ENCODE measurements at places on chromosomes 13 and 19.

DNA sequence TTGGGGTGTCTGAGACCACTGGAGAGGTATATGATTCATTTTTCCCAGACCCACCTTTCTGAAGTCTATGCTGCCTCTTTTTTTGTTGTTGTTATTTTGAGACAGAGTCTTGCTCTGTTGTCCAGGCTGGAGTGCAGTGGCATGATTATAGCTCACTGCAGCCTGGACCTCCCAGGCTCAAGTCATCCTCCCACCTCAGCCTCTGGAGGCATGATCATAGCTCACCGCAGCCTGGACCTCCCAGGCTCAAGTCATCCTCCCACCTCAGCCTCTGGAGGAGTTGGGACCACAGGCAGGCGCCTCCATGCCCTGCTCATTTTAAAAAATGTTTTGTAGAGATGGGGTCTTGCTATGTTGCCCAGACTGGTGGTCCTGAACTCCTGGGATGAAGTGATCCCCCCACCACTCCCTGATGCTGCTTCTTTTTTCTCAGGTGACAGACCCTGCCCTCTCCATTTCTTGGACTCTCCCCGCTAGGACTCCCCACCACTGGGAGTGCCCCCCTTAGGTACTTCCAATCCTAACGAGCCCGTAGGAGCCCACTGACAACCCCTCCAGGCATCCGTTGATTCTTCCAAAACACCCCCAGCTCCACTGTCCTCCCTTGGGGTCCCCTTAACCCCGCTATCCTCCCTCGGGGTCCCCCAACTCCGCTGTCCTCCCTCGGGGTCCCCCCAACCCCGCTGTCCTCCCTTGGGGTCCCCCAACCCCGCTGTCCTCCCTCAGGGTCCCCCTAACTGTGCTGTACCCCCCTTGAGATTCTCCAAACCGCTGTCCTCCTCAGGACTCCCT is 45.4 kb downstream of the ARHGEF18 start:
- DNase-seq = no peak

DNA sequence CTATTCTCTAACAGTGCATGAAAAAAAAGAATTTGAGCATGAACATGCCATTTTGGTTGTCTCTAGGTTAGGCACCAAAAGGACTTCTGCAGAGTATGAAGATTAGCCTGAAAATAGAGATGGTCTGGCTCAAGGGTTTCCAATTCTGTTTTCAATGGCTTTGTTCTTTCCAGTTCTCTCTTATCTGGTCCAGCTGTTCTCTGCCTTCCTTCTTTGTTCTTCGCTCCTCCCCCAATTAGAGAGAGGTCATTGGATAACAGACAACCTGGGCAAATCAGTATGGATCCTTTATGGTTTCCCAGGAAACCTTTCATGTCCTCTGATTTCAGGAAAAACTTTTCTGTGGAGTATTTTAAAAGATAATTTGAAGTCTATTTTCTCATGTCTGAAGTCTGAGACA is 623.4 kb downstream of the PCDH17 start:
- no peak for DNase-seq

DNA sequence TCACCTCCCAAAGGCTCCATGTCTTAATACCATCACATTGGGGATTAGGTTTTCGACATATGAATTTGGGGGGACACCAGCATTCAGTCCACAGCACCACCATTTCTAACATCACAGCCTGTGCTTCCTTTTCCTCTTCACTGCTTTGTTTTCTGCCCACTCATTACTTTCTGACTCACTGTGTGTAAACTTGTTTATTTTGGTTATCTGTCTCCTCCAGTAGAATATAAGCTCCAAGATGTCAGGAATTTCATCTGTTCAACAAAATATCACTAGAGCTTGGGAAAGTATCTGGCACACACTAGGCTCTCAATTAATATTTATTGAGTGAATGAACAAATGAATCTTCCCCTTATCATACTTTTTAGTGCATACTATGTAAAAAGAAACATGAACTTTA is 152.0 kb downstream of the NUFIP1 start:
- no peak for DNase-seq

DNA sequence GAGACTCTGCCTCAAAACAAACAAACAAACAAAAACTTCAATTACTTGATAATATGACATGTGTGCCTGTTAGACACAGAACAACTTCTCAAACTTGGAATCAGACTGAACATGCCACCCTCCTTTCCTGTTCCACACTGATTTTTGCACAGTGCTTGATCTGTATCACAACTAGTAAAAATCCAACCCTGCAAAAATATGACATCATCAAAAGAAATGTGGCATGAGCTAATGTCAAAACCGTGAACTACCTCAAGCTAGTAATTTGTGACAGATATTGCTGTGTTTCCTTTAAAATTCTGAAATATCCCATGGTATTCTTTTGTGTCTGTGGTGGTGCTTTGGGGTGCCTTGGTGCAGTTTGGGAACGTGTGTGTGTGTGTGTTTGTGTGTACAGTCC is 8.2 kb downstream of the MYCBP2 start:
- DNase-seq = no peak

GRCh38 chr19:53394522-53394973 is 401 bp upstream of the ZNF765 start:
- DNase-seq = no peak

- DNase-seq = no peak
Observed at GRCh38 chr19:41870401-41870873, 6.6 kb upstream of the CD79A start.

DNA sequence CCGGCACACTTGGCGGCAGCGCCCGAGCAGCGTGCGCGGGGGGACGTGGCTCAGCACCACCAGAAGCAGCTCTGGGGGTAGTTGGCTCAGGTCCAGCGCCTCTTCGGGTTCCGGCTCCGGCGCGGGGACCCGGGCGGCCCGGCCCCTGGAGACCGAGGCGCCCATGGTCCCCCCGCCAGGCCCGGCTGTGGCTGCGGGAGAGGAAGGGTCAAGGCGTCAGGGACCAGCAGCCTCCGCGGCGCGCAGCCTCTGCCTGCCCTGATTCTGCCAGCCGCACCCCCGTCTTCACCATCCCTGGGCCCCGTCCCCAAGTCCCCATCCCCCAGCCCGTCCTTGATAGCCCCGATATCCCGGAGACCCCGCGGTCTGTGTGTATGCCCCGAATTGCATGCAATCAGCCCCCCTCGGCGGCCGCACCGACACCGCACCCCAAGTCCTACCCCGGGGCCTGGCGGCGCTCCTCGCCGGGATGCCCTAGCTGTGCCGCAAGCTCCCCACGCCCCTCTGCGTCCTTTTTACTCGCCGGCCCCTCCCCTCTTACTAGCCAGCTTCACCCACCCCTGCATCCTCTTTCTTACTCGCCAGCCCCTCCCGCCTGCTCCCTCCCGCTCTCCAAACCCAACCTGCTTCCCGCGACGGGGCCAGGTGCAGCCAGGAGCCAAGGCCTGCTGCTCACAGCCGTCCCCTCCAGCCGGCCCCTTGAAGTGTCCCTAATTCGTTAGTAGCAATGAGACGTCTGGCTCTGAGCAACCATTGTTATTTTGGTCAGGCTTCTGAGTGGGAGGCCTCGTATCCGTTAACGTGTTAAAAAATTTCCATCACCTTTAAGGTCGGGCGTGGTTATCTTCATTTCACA is at the start of gene FBXO27:
Gene FBXO27 (minus strand): TSS at position 487 of the 856 bp plus-strand sequence. CDS start 322 bp downstream, at position 165.
- DNase-seq = no peak

DNA sequence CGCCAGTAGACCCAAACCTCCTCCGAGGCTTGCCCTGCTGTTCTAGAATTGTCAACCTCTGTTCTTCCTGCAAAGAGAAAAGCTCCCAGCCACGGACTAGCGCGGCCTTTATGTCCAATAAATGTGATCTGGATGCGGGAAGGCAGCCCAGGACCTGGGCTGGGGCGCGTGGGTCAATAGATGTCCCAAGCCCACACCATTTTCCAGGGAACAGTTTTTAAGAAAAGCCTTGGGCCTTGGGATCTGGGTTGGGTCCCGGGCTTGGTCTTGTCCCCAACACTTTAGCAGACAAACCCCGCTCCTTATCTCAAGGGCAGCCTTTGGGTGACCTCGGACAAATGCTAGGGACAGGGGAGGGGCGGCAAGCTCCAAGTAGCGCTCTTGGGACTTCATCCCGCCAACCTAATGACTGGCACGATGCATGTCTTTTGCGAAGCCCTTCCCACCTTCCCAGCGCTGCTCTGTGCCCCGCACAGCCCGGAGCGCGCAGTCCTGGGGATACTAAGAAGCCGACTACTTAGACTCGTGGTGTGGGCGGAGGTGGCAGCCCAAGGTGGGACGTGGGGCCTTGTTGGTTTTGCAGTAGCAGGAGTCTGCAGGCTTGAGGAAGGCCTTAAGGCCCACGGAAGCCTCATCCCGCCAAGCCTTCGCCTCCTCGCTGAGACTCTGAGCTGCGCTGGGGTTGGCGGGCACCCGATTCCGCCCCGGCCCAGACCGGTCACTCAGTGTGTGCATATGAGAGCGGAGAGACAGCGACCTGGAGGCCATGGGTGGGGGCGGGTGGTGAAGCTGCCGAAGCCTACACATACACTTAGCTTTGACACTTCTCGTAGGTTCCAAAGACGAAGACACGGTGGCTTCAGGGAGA is 10.8 kb downstream of the SOX21 start:
- DNase-seq = no peak

DNA sequence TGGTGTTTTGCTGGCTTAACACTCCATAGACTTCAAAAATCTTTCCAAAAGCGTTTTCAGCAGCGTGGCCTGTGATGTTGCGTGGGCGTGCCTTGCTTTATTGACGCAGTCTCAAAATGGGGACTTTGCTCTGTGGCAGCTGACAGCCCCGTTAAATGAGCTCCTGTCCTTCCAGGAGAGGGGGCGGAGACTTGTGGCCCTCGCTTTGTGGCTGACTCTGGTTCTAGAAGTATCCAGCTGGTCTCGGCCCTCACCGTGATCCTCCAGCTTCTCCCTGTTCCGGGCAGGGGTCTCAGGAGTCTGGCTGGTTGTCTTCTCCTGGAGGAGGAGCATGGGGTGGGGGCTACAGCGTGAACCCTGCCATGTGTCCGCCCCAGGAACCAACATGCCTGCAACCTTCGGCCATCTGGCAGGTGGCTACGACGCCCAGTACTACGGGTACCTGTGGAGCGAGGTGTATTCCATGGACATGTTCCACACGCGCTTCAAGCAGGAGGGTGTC is 8.4 kb upstream of the ZNF554 start:
- DNase-seq = no peak

GRCh38 chr13:40223585-40223984 is 442.9 kb downstream of the FOXO1 start:
- DNase-seq = no peak

- no peak for DNase-seq
Observed at GRCh38 chr19:48568345-48568886, 16.4 kb downstream of the SULT2B1 start.

GRCh38 chr13:47932950-47933923 is 67.8 kb downstream of the SUCLA2 start:
- no peak for DNase-seq

DNA sequence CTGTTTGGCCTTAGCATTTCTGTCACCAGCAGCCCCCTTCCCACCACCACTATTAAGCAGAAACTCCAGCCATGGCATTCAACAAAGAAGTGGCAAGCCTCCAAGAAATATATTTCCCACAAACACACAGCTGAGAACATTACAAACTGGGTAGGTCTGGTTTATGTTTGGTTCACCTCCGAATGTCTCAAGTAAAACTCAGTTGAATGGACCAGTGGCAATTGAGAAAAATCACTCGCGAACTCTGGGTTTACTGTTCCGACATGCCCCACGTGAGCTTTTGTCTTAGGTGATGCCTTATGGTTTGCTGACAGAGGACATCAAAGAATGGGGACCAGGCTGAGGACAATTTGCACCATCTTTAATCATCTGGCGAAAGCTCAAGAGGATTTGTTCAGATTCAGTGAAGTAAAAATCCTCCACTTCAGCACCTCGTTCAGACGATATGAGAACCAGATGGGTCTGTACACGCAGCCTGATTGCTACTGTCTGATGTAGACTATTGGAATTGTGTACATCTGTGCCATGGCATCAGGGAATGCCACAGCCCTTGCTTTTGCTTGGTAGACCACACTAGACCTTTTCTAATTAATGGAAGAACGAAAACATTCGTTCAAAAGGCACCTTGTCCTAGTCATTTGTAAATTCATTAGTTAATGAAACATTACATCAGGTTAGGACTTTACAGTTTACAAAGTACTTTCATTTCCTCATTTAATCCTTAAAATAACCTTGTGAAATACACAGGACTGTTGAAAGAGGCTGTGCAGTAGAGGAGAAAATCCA is 59.4 kb downstream of the SLC10A2 start:
- no peak for DNase-seq

DNA sequence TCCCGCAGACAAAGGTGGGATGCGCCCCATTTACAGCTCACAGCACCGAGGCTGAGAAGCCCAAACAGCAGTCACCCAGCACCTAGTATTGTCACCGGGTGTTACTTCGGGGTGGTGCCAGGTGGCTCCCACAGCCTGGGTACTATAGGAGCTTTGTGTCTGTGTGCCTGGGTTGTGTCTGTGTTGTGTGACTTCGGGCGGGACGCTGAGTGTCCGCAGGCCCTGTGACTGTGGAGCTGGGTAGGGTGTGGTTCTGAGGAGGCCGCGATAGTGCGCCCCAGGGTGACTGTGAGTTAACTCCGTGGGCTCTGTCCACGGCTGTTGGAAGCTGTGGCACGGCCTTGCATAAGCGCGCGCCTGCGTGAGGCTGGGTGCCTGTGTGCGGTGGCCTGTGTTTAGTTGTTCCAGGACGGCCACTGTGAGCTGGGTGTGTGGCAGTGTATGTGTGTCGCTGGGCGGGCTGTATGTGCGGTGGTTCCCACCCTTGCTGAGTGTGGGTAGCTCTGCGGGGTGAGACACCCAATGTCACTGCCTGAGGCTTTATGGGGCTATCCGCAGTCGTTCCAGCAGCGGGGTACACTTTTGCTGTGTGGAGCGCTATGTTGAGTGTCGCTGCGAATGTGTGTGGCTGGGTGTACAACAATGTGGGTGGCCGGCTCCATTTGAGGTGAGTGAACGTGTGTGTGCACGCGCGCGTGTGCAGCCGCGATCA is 559 bp upstream of the SSBP4 start:
- no peak for DNase-seq

DNA sequence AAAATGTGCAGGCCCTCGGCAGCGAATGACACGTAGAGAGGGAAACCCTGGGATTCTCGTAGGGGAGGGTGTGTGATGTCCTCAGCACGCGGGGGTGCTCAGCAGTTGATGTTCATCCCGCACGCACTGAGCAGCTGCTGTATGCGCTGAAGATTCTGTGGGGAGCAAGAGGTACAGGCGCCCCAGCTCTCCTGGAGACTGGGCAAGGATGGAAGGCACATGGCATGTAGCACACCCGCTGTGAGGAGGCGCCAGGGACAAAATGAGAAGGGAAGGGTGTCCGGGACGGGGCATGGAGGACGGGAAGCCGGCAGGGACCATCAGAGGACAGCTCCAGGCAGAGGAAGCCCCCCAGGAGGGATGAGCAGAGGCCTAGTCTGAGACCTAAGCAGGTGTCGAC is 15.4 kb downstream of the ATP11A start:
- DNase-seq = no peak

DNA sequence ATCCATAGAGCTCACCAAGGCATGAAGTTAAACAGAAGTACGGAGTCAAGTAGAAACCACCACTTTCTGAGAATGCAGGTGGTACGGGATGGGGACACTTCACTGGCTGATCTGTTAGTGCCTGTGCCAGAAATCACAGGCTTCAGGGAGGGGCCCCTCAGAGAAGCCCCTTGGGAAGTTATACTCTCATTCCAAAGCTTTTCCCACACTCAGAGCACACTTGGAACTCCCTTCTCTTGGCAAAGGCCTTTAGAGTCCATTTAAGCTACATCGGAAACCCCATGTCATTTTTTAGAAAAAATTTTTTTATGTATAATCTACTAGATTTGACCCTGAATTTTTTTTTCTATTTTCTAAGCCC is 80.7 kb upstream of the WASF3 start:
- DNase-seq = no peak

Measured in NK-92 treated with Interleukin-12 subunit alpha and Interleukin-12 subunit beta, amount 100 ng/mL, for 24 hours (cell line).